A549 treated with ZK216348 at 1 μM for 4 hours (cell line): ENCODE measurements at places on chromosomes 2 and 18. TPM values are rescaled to one million over a fixed set of nuclear protein-coding genes. Genes with fewer than 3 reads are reported as not detected.

CDKL4 gene
- not detected in 5 replicates for total RNA-seq

RANBP2 gene
- 17.6 to 29.3 TPM (median 27.3 TPM) in 5 replicates for total RNA-seq

PPP1R1C gene
- total RNA-seq = 0.90 to 4.0 TPM (median 1.6 TPM) in 5 replicates

GALNT14 gene
- 37.1 to 50.5 TPM (median 47.5 TPM) in 5 replicates for total RNA-seq

MAL gene
- not detected in 5 replicates for total RNA-seq

ATP8B1 gene
- total RNA-seq = 5.9 to 10.4 TPM (median 8.3 TPM) in 5 replicates

HOXD10 gene
- 5.5 to 7.6 TPM (median 6.7 TPM) in 5 replicates for total RNA-seq

PLCL1 gene
- not detected in 5 replicates for total RNA-seq

HTR2B gene
- total RNA-seq = not detected in 5 replicates

PLCD4 gene
- 0.24 to 0.90 TPM (median 0.46 TPM) in 5 replicates for total RNA-seq

ASXL3 gene
- total RNA-seq = not detected in 5 replicates

HOXD12 gene
- not detected in 5 replicates for total RNA-seq

PGAP1 gene
- total RNA-seq = 1.1 to 3.3 TPM (median 2.5 TPM) in 5 replicates

LDLRAD4 gene
- 0.99 to 2.5 TPM (median 1.5 TPM) in 5 replicates for total RNA-seq

VWC2L gene
- not detected in 5 replicates for total RNA-seq

FBLN7 gene
- total RNA-seq = 0.28 to 0.91 TPM (median 0.60 TPM) in 5 replicates

OTOS gene
- total RNA-seq = not detected in 5 replicates

GCG gene
- total RNA-seq = not detected in 5 replicates

SCYGR6 gene
- total RNA-seq = not detected in 5 replicates

CREG2 gene
- total RNA-seq = 7.3 to 13.6 TPM (median 12.6 TPM) in 5 replicates

RPL31 gene
- 2,055 to 2,273 TPM (median 2,169 TPM) in 5 replicates for total RNA-seq

LHCGR gene
- total RNA-seq = not detected in 5 replicates

FOXI3 gene
- 0.08 TPM in 1 of 5 replicates, not detected in the others for total RNA-seq
